ENCODE measurements at places on chromosomes 5 and 9. TPM values are rescaled to one million over a fixed set of nuclear protein-coding genes. Genes with fewer than 3 reads are reported as not detected.

DNA sequence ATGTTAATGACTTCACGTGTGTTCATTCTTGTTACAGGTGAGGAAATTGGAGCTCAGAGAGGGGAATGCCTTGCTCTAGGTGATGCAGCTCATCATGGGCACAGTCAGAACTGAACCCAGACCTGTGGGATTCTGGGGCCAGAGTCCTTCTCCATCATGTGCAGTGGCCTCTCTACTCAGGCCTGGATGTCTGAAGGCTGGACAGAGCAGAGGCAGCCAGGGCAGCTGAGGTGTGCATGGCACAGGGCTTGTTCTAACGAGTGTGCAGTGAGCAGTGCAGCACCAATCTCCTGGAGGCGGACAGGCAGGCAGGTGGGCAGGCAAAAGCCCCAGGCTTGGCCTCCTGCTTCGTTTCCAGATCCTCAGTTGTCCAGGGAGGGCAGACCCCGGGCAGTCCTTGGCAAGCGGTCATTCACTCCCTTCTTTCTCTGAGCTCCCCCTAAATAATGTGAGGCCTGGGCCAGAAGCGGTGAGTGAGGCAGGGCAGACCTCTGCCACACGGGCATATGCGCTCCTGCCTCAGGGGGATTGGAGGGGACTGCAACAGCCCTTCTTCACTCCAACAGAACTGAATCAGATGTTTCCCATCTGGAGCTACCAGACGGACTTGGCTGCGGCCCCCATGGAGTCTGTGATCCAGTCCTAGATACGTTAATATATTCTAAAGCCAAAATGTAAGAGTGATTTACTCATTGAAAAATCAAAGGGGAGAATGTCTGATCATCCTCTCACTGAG lies 68.7 kb upstream of the FSTL4 start:
- no peak overlapping the region for H3K4me3 ChIP-seq
- no peak for DNase-seq
- H3K27ac ChIP-seq, result no peak overlapping the region
- no peaks in the 10 kb centered on the region for H3K4me1 ChIP-seq

DNA sequence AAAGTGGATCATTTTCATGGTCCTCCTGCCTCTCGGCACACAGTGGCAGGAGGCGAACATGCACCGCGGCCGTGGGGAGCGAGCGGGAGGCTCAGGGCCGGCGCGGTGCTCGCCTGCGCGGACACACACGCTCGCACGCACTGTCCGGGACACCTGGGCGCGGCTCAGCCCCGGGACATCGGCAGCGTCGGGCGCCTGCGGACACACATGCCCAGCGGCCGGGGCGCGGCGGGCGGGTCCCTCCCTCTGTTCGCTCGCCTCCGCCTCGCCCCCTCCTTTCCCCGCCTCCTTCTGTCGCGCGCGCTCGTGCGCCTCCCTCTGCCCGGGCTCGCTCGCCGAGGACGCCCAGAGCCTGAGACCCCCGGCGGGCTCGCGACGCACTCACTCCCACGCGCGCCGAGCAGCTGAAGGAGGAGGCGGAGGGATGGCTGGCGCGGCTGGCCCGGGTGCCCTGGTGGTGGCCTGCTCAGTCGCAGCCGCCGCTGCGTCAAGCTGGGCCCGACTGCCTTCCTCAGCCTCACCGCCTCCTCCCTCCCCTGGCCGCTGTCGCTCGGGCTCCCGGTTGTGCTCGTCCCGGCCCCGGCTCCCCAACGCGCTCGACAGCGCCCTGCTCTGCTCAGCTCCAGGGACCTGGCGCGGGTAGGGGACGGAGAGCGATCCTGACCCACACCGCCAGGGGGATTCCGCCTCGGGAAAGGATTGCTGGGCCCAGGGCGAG lies at the start of gene FRMD3:
Gene FRMD3 (minus strand): TSS at position 230 of the 718 bp plus-strand sequence. CDS start 170 bp downstream, at position 60.
- peak; percentile 78 for DNase-seq
- no peaks in the 10 kb centered on the region for H3K36me3 ChIP-seq
- peak within 1 kb of the TSS; percentile 67 for H3K4me3 ChIP-seq
- H3K27ac ChIP-seq, result no peak within 1 kb of the TSS
- no peaks in the 10 kb centered on the region for H3K4me1 ChIP-seq

DNA sequence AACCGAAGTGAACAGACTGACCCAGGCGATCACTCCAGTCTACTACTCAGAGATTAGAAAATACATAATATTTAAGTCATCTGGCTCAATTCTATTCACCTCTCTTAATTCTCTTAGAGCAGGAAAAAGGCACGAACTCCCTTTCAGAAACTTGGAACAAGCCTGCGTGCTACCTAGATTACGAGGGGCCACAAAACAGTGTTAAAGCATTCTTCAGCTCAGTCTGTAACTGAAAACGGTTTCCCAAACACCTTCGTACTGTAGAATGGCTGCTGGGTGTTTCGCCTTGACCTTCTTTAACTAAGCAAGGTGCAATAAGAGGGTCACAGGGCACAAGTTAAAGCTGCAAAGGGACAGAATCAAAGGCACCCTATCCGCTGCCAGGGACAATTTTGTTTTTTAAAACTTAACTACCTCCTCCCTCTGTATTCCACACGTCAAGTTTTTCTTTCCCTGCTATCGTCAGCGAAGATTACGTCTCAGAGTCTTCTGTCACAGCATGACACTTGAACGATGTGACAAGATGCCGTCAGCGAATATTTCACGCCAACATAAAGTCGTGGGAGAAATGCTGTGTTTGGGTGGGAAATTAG lies 687 bp downstream of the LYSMD3 start:
- H3K4me3 ChIP-seq, result peak overlapping the region; percentile 98
- DNase-seq, result peak; percentile 61
- H3K27ac ChIP-seq, result peak overlapping the region; percentile 81
- peaks cover 10% of the 10 kb centered on the region for H3K36me3 ChIP-seq
- peaks cover 10% of the 10 kb centered on the region for H3K27me3 ChIP-seq
- H3K4me1 ChIP-seq, result peaks cover 25% of the 10 kb centered on the region

DNA sequence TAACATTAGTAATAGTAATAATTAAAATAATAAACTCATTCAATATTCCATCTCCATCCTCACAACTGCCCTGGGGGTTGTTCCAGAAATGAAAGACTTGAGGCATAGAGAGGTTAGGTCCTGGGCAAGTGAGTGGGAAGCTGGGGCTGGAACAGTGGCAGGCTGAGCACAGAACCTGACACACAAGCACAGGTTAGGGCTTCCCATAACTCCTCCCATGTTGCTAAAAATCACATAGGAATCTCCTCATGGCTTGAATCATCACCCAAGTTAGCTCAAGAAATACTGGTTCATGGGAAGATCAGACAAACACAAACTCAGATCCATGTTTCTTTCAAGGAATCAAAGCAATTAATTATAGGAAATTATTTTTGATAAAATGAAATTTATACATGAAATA lies 487.7 kb downstream of the SEMA5A start:
- H3K27ac ChIP-seq, result peak overlapping the region; percentile 86
- no peaks in the 10 kb centered on the region for H3K36me3 ChIP-seq
- DNase-seq, result peak; percentile 41
- peaks cover 44% of the 10 kb centered on the region for H3K4me1 ChIP-seq

Gene LCN6
- not detected for total RNA-seq

Gene ADCY2
- not detected for total RNA-seq

GRCh38 chr5:149063017-149063687 lies at the start of gene SH3TC2:
Gene SH3TC2 (minus strand): TSS chr5:149063062. CDS start chr5:149063022, 40 bp downstream.
- H3K27ac ChIP-seq, result peak within 1 kb of the TSS; percentile 72
- H3K4me3 ChIP-seq, result no peak within 1 kb of the TSS
- no peaks in the 10 kb centered on the region for H3K36me3 ChIP-seq

DNA sequence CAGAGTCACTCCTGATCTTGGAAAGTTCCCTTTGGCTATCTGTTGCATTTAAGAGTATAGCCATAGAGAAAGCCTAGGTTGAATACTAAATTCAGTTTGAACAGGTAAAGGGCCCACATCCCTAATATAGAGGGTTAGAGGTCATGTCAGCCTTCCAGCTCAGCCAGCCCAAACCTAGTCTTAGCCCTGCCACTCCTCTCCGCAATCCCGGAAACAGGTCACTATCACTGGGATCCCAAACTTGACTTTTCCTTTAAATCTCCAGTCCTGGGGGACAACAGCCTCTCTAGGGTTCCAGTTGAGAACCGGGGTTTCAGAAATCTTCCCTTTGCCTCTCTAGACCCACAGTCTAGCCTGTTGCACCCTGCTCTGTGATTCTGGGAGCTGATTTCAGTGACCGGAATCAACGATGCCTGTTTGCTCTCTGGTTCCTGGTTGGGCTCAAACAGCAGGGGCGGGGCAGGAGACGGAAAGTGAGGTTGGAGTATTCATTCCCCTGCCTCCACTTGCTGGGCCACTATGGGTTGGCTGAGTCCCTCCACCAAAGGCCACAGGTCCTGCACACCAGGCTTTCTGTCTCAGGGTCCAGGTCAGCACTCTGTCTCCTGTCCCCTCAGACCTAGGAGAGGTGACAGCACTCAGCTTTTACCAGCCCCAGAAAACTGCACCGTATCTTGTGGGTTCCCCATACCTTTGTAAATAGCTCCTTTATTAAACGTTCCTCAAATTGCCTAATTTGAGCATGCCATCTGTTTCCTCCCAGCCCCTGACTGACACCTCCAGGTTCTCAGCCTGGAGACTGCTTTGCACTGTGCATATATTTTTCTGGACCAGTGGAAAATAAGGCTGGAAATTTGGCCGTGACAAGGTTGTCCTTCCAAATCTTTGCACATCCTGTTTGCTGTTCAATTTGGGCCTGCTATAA lies 23.8 kb upstream of the CPEB4 start:
- no peak overlapping the region for H3K4me3 ChIP-seq
- H3K27ac ChIP-seq, result no peak overlapping the region
- H3K36me3 ChIP-seq, result no peaks in the 10 kb centered on the region
- H3K27me3 ChIP-seq, result no peaks in the 10 kb centered on the region
- no peaks in the 10 kb centered on the region for H3K4me1 ChIP-seq

Data from GM23248 (cell line).